ENCODE measurements at places on chromosomes 1 and 21.

GRCh38 chr1:29312469-29313461, 76.4 kb downstream of the PTPRU start:
- DNase-seq, result no peak

DNA sequence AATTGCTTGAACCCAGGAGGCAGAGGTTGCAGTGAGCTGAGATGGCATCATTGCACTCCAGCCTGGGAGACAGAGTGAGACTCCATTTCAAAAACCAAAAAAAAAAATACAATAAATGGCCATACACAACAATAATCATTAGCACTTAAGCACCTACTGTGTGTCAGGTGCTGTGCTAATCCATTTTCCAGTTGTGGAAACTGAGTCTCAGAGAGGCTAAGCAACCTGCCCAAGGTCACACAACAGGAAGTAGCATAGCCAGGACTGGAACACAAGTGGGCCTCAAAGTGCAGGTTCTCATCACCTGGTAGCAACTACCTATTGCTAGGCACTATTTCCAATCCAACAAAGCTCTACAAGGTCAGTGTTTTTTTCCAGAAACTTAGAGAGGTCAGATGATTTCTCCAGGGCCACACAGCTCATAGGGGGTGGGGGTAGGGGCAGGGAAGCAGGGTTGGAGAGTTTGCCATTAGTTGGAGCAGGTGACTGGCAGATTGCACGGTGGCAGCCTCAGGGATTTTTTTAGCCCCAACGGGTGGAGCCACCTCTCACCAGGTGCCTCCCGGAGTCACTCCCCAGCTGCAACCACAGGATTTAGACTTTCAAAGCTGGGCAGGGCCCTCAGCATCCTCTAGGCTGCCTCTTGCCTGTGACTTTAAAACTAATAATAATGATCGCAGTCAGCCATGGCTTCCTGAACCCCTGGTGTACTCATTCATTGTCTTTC, 52.5 kb upstream of the ID3 start:
- DNase-seq, result peak; percentile 26

GRCh38 chr1:71823708-71824305, 458.5 kb downstream of the NEGR1 start:
- DNase-seq, result no peak

- DNase-seq, result no peak
Measured at GRCh38 chr1:14949270-14949835, 204.2 kb upstream of the TMEM51 start.

DNA sequence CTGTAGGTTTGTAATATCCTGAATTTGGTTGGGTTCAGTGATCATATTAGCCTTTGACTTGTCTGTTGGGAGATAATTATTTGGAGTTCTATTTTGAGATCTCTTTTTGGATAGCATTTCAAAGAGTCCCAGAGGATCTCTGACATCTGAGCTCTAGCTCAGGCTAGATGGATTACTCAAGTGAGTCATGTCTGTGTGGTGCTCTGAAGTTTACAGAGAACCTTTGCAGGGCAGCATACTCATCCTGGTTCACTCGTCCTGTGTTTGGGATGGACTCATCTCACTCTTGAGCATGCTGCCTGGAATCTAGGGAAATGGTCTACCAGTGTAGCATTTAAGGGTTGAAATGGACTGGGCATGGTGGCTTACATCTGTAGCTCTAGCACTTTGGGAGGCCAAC, 29.4 kb upstream of the BMP8A start:
- no peak for DNase-seq

DNA sequence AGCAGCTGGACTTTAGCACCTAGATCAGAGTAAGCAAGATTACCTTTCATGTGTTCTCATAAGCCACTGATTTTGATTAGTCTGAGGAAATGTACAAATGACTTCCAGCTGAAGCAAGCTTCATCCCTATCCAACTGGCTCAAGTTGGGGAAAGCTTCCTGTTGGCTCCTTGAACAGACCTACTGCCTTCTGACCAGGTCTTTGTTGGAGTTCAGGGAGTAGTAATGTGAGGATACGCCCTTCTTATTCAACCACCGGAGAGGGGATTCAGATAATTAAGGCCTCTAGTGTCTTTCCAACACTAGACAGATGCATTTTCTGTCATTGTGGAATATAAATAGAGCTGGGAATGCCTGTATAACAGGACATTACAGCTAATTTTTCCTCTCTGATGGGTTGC, 268.9 kb downstream of the TGFB2 start:
- no peak for DNase-seq

GRCh38 chr21:34594566-34595234, 20.2 kb downstream of the RCAN1 start:
- DNase-seq, result no peak

DNA sequence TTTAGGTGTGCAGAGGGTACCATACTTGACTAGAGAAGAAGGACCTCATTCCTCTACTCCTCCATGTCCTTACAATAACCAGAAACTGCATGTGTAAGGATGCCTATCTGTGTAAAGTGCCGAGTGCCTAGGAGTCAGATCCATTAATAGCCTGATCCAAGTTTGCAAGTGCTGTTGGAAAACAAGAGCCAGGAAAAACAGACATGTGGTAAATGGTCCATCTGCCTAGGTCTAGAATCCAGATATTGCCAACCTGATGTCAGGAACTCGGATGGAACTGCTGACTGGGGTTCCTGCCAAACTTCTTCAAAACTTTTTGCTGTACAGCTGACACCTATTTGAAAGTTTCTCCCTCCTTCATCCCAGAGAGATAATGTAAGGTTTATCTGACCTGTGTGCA, 239.4 kb upstream of the CAMK1G start:
- no peak for DNase-seq

DNA sequence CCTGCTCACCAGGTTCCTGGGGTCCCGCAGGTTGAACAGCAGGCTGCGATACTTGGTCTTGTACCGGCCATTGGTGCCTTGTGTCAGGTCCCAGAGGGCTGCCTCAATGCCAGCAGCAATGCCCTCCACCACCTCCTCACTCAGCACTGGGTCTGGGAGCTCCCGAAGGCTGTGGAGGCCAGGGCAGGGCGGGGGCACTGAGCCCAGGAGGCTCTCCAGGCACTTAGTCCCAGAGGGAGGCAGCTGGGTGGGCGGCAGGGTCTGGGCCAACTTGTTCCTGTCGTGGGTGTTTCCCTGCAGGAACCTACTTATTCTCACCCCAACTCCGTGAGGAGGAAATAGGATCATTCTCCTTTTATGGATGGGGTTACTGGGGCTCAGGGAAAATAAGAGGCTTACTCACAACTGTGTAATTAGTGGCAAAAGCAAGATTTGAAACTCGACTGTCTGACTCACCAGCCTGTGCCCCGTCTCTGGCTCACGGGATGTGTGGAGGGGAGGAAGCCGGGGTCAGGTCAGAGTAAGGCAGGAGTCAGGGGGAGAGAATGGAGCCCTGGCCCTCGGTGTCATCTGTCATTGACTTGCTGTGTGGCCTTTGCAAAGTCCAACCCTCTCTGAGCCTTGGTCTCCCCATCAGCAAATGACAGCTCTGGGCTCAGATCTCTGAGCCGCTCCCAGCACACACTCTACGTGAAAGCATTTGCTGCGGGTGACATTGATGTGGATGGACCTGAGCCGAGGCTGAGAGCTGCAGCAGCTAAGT, 17.2 kb downstream of the SPOCD1 start:
- DNase-seq, result no peak

DNA sequence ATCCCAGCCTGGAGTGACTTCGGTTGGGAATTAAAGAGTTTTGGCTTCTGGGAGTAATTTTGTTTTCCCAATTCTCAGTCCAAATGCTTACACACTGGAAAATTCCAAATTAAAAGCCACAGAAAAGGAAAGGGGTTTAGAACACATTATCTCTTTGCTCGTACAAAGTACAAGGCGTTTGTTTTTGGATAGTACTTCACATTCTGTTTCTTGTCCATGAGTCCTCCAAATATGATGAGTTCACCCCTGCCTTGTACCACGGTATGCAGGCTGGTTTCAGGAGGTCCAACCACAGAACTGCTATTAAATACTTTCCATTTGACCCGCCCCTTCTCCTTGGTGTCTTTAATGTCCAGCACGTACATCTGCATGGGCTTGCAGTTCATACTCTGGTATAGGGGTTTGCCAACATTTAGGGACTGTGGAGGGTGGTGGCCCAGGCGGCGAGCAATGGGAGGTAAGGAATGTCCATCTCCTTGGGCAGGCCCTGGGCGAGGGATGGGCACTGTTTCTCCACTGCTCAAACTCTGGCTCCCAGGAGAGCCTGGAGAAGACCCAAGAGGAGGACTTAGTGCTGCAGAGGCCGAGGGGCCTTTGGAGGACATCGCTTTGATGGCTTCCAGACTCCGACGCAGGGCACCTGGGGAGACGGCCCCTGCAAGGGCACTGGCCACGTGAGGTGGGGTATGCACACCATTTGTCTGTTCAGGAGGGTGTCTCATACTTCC, 13.7 kb upstream of the CPLANE2 start:
- DNase-seq, result no peak

Measured in pancreas (tissue), 10 donors.